ENCODE measurements at places on chromosomes 13 and 19. TPM values are rescaled to one million over a fixed set of nuclear protein-coding genes. Genes with fewer than 3 reads are reported as not detected.

MCEMP1 gene
- not detected for total RNA-seq

ZNF723 gene
- not detected for total RNA-seq

REEP6 gene
- 2.8 TPM for total RNA-seq

ZNF541 gene
- total RNA-seq = 0.85 TPM

DLEU7 gene
- under 0.01 TPM for total RNA-seq

CPAMD8 gene
- 0.19 TPM for total RNA-seq

ZNF564 gene
- total RNA-seq = 8.6 TPM

GAMT gene
- total RNA-seq = 35.2 TPM

TTC9B gene
- total RNA-seq = not detected

TPTE2 gene
- not detected for total RNA-seq

DIRAS1 gene
- 0.85 TPM for total RNA-seq

C1QTNF9 gene
- total RNA-seq = not detected

ZNF497 gene
- total RNA-seq = 0.58 TPM

ZNF208 gene
- total RNA-seq = 1.4 TPM

FSTL3 gene
- total RNA-seq = 52.0 TPM

CDX2 gene
- total RNA-seq = not detected

TNFSF9 gene
- total RNA-seq = 1.1 TPM

IFNL1 gene
- not detected for total RNA-seq

PSG11 gene
- under 0.01 TPM for total RNA-seq

TUBA3C gene
- not detected for total RNA-seq

CYP4F22 gene
- total RNA-seq = not detected

PSG6 gene
- total RNA-seq = 0.85 TPM

ACP5 gene
- 3.1 TPM for total RNA-seq

SPRY2 gene
- total RNA-seq = 47.9 TPM

EFNB2 gene
- total RNA-seq = 1.2 TPM

MBD3L2 gene
- not detected for total RNA-seq

COX6B2 gene
- not detected for total RNA-seq

PRTN3 gene
- not detected for total RNA-seq

TEX26 gene
- under 0.01 TPM for total RNA-seq

RBM26 gene
- total RNA-seq = 21.9 TPM

RGS9BP gene
- total RNA-seq = 0.38 TPM

PSG7 gene
- total RNA-seq = under 0.01 TPM

ZNF526 gene
- 7.6 TPM for total RNA-seq

C1QTNF9B gene
- total RNA-seq = not detected

S1PR4 gene
- total RNA-seq = not detected

ZNF534 gene
- total RNA-seq = under 0.01 TPM

PRDX2 gene
- 196 TPM for total RNA-seq

ZNF665 gene
- total RNA-seq = 6.8 TPM

MATK gene
- total RNA-seq = under 0.01 TPM

PAN3 gene
- total RNA-seq = 13.2 TPM

WIZ gene
- 5.9 TPM for total RNA-seq

NCR1 gene
- total RNA-seq = not detected

CYP2A7 gene
- total RNA-seq = not detected

ALOX5AP gene
- under 0.01 TPM for total RNA-seq

FAM216B gene
- total RNA-seq = not detected

SLC25A42 gene
- total RNA-seq = 6.2 TPM

CCDC159 gene
- 5.6 TPM for total RNA-seq

F10 gene
- 4.2 TPM for total RNA-seq

LINGO3 gene
- not detected for total RNA-seq

C19orf67 gene
- not detected for total RNA-seq

MAB21L1 gene
- 1.1 TPM for total RNA-seq

OR10H1 gene
- total RNA-seq = not detected

SEMA6B gene
- total RNA-seq = 0.58 TPM

MISP gene
- total RNA-seq = 0.19 TPM
